Stimulated activated CD8-positive, alpha-beta memory T cell treated with anti-CD3 and anti-CD28 coated beads, Interleukin-4, amount 100 ng/mL, for 48 hours (primary cell): ENCODE measurements at places on chromosomes 1 and 21.

DNA sequence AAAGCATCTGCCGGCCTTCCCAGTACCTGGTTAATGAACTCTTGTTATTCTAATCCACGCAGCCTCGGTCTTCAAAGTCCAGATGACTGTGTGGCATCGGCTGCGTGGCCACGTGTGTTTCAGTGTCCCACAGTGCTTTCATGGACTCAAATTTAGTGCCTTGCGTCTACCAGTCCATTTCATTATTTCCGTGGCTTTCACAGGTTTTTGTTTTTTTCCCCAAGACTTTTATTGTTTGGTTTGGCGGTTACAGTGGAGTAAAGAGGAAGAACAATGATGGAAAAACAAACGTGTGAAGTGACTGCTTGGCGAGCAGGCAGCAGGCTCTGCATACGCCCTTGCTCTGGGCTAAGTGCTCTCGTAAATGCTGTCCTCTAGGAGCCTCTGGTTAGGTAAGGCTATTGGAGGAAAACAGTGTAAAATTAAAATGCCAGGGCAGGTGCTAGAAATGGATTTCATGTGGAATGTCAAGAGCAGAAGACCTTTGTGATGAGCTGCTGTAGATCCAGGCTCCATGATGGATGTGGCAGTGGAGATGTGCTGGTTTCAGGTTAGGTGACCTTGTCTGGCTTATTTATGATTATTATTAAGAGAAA lies 536.3 kb downstream of the KIF26B start:
- no peak for DNase-seq

- no peak for DNase-seq
These were observed 41.1 kb downstream of the RGS21 start for GRCh38 chr1:192357924-192358323.

DNA sequence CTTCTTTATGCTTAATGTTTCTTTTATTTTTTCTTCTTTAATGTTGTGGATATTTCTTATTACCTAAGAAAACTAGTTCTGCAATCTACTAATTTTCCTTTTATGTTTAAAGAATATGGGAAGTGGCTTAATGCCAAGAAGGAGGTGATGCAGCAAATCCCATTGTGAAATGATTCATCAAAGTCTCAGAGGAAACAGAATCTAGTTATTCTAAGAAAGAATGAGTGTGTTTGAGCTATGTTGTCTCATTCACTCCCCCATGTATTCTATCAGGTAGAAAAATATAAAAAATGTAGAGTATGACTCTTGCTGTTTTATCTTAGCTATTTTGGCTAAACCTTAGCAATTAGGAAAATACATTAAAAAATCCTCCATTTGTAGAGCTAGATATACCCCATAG lies 659.9 kb upstream of the RGS18 start:
- DNase-seq = no peak

- DNase-seq = no peak
These were observed 1158.6 kb downstream of the PLA2G4A start for GRCh38 chr1:187987236-187987776.

- no peak for DNase-seq
These were observed 312.2 kb downstream of the SPATA17 start for GRCh38 chr1:217943361-217943760.

- DNase-seq = no peak
These were observed 24.8 kb upstream of the CITED4 start for GRCh38 chr1:40887012-40887378.

DNA sequence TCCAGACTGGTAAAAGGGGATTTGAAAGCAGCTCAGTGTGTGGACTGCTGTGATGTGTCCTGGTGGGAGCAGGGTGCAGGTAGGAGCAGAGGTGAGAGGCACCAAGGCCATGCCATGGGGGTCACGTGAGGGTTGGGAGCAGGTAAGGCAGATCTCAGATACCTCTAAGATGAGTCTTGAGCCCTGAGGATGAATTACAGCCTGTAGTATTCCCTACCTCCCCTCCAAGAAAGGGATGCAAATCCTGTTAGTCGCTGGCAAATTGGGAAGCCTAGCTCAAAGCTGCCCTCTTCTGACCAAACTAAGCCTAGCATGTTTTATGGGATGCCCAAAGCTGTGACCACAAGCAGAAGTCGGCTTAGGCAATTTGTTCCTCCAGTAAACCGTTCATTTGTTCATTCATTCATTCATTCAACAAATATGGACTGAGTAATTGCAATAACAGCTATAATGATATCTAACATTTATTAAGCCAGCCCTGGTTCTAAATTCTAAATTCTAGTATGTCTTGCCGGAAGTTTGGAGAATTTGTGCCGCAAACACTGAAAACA lies 3.9 kb upstream of the NUAK2 start:
- DNase-seq = peak; percentile 67
